Jurkat, Clone E6-1 (cell line): ENCODE measurements at places on chromosomes 1 and 21.

DNA sequence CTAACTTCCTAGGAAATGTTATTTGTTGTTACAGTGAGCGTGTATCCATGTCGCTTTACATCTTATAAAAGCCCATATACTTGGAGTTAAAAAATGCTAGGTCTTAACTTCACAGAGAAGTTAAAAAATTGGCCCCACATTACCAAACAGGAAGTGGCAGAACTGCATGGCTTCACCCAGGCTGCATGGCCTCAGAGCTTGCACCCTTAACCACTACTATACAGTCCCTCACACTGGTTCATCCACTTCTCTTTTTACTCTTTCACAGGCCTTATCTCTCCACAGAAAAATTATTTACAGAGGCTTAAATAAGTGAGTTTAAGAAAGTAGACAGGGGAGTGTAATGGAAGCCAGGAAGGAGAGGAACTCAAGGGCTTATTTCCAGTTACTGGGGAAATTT is 402.5 kb downstream of the HHAT start:
- peak; percentile 27 for DNase-seq

GRCh38 chr1:225418598-225418997 is 9.2 kb downstream of the LBR start:
- no peak for DNase-seq

DNA sequence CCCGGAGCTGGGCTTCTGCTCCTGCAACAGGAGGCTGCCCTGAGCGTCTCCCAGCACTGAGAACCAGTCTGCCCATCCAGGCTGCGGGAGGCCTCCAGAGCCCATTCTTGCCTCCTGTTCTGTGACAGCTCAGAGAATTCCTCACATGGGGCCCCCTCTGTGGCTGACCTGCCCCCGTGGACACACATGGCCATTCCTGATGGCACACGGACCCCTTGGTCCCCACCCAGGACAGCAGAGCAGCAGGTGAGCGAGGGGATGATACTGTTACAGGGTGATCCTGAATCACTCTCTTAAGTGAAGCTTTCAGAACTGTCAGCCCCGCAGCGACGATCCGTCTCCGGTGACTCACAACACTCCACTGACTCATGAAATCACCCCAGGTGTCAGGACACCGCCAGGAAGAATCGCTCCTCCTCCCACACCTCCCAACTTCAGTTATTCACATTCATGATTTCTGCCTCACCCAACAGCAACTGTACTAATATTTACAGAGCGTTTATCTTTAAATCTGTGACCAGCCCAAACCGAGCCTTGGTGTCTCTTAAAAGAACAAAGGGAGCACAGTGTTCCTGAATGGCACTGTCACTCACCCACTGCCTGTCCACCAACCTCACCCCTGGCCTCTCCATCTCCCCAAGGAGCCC is 22.5 kb downstream of the CHD5 start:
- DNase-seq, result no peak

DNA sequence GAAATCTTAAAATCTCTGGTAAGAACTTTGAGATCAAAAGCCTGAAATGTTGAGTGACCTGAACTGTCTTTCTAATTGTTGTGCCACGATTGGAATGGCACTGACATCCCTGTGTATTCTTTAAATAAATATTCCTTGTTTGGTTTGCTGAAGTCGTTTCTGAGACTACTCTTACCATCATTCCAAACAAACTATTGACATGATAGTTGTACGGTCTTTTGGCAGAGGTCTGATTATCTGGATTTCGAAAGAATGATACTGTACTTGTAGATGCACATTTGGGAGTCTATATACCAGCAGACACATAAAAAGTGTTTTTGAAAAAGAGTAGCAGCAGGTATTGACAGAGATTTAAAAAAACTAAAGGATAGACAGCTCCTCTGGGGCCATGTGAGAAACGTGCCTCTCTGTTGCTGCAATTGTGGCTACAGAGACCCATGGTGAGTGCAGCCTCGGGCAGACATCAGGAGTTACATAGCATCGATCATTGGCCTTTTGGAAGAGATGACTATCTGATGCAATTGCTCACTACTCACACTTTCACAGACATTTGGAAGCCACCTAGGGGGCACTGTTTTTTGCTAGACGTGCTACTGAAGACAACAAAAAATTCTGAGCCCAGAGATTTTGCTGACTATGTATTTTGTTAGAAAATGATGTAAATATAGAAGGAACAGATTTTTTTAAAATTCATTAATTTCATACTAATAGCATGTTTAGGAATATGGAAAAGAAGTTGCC is 464.5 kb downstream of the KCNT2 start:
- no peak for DNase-seq

- DNase-seq, result no peak
These were observed 1271.5 kb upstream of the PRMT6 start for GRCh38 chr1:105785021-105785420.

- DNase-seq, result no peak
These were observed 229.6 kb upstream of the JUN start for GRCh38 chr1:59013276-59013927.

DNA sequence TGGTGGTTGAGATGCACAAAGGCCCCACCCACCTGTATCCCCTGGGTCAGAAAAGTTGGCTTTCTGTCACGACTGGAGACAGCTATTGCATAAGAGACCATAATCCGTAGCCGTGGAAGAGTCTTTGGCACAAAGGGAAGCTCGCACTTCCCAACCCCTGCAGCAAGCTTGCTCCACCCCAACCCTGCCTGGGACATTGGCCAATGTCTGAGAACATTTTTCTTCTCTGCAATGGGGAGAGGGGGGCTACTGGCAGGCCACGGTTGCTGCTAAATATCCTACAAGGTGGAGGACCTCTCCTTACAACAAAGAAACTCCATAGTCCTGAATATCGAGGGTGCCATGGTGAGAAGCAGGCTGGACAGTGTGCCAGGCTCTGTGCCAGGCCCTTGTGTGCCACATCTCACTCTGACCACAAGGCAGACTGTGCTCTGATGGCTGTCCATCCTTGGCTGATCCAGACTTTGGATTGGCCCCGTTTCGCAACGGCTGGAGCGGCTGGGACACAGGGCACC is 104.1 kb downstream of the CSMD2 start:
- DNase-seq, result no peak

DNA sequence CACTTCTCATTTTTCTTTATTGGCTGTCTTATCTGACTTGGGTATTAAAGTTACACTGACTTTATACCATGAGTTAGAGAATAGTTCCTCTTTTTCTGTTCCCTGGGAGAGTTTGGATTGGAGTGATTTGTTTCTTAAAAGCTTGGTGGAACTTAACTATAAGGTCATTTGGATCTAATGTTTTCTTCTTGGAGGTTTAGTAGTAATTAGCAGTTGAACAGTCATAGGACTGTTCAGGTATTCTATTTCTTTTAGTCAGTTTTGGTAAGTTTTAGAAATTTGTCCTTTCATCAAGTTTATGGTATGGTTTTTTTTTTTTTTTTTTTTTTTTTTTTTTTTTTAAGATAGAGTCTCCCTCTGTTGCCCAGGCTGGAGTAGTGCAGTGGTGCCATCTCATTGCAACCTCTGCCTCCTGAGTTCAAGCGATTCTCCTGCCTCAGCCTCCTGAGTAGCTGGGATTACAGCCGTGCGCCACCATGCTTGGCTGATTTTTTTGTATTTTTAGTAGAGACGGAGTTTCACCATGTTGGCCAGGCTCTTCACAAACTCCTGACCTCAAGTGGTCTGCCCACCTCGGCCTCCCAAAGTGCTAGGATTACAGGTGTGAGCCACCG is 6.3 kb downstream of the TTC3 start:
- DNase-seq, result no peak

GRCh38 chr1:212465311-212465710 is 32.6 kb downstream of the NENF start:
- DNase-seq, result no peak

DNA sequence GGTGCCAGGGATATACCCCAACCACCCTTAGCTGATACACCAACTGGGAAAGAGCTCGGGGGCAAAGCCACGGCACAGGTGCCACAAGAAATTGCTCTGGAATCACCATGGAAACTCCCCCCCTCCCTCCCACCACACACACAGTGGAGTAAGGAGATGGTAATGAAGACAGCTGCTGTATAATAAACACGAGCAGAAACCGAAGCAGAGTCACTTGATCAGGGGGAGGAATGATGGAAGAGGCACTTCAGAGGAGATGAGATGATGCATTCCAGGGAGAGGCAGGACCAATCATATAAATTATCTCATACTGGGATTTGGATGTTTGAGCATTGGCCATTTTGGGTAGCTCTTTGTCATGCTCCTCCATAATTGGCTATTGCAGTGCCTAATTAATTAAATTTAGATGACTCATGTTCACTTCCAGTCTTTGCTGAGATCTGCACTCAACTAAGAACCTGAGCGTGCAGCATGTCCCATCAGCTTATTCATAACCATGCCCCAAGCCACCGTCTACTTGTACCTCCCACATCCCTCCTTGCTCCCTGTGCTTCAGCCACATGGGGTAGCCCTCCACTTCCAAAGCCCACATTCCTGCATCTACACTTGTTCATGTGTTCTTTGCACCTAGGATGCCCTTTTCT is 189.5 kb downstream of the ZSCAN20 start:
- no peak for DNase-seq

GRCh38 chr1:70440642-70441391 is 29.7 kb downstream of the CTH start:
- no peak for DNase-seq

DNA sequence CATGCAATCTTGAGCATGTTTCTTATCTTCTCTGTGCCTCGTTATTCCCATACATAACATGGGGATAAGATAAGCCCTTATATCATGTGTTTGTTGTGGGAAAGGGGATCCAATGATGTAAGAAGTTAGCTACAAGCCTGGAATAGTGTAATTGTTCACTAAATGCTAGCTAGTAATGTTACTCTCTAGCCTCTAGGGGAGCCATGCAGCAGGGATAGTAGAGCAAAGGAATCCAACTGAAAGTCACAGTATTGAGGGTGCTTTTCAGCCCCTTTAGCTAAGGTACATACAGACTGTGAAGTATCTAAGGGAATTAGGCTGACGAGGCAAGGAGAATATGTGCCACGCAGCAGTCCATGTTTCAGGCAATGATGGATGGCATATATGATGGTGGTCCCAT is 46.9 kb downstream of the IL23R start:
- peak; percentile 27 for DNase-seq
